ENCODE measurements at places on chromosomes 2 and 18.

DNA sequence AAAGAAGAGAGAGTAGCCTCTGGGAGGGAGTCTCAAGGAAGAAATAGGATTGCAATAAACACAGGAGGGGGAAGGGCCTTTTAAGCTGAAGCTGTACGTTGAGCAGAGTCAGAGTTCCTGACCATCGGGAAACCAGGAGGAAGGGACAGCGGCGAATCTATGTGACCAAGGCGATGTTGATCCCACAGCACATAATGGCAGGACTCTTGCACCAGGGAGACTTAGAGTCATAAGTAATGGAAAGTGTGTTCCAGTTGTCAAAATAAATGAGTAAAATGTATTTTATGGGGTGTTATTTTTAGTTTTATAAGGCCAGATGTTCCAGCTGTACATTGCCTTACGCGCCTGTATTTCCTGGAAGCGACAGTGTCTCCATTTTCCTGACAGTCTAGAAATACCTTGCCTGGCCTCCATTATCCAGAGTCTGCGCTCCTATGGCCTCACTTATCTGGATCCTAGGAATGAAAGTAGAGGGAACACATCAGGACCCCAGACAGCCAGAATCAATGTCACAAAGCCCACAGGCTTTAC lies 152.8 kb upstream of the COPS8 start:
- DNase-seq, result no peak

- no peak for DNase-seq
These were observed 154.6 kb downstream of the ZNF516 start for GRCh38 chr18:76340410-76340809.

DNA sequence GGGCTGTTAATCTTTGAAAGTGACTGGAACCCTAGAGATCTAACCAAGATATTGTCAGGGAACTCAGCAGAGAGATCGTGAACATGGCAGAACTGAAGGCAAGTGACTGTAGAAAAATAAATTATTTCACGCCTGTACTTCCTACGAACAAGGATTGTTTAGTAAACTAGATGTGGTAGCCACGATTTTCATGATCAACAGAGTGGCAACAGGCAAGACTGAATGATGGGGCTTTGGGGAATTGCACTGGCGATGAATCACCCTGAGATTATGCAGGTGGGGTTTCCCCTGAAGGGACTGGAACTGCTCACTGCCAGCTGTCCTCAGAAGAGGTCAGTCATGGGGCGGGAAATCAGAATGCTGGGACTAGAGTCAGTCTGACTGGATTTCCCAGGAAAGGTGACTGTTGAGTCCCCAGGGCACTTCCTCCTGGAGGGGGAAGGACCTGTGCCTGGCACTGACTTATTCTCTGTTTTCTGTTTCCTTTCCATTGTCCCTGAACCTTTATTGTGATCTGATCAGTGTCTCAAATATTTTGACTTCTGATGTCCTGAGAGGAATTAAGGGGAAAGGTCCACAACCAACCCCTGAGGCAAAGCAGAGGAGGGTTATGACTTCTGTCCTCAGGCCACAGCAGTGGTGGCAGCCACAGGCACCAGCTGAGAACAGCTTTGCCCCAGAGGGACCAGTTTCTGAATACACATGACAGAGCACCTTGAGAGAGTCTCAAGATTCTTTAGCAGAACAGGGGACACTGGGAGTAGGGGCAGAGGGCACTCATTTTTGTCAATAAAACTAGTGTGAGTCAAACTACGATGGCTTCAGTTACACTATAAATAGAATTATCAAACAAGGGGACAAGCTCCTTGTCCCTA lies 70.0 kb downstream of the NAB1 start:
- no peak for DNase-seq

GRCh38 chr18:34221971-34222306 lies 2.8 kb downstream of the NOL4 start:
- peak; percentile 74 for DNase-seq

GRCh38 chr2:172972005-172972619 lies 103.5 kb upstream of the MAP3K20 start:
- peak; percentile 61 for DNase-seq

DNA sequence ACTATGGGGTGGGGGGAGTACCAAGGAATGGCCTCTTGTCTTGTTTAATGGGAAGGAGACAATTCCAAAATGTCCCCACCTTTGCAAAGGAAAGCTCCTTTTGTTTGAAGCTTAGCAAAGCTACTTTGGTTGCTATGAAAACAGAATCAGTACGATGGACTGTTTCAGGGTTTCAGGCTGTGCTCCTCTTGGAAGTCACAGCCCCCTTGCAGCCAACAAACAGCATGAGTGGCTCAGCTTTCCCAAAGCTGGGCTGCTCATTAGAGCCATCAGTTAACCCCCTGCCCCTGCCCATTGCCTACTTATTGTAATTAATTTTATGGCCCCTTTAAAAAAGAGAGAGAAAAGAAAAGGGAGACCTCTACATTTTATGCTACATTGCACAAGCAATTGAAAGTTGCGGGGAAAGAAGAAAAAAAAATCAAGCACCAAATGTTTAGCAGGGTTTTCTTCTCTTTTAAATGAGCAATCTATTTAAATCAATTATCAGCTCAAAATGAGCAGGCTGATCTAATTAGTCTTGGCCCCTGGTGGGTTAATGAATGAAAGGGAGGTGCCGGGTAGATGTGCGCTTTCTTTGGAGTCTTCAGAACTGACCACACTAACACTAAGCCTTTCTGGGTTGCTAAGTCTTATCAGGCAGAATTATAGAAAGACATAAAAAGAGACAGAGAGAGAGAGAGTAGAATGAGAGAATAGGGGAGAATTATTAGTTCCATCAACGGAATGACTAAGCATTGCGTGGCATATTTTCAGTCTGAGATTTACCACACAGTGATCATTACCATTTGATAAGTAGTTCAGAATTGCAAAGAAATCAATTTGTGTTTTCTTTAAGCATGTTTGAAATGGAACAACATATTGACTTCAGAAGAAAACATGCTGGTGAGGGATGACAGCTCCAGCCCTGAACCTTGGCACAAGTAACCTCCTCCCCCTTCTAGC lies 284.9 kb downstream of the INSIG2 start:
- DNase-seq, result no peak

GRCh38 chr18:53797998-53798495 lies 426.4 kb downstream of the MBD2 start:
- DNase-seq, result no peak
